Urothelium cell line (cell line): ENCODE measurements at places on chromosomes 11 and 22.

DNA sequence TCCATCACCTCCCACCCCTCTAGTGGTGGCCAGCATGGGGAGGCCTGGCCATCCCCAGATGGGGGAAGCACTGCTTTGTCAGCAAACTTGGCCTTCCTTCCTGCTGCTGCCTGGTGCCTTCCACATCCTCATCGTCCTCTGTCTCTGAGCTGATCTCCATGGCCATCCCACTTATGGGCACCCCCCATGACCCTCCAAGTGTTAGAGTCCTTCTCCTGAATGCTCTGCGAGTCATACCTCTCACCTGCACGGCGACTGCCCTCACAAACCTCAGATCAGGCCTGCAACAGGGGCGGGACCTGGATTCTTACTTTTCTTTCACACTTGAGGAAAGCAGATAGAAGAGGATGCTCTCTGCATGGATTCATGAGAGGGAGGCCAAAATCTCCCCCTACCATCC lies 24.0 kb downstream of the POU2AF1 start:
- DNase-seq, result no peak

- no peak for DNase-seq
Measured at GRCh38 chr11:13429836-13430235, 33.2 kb downstream of the BTBD10 start.

GRCh38 chr22:25359601-25360261 lies 140.3 kb downstream of the CRYBB2 start:
- no peak for DNase-seq

DNA sequence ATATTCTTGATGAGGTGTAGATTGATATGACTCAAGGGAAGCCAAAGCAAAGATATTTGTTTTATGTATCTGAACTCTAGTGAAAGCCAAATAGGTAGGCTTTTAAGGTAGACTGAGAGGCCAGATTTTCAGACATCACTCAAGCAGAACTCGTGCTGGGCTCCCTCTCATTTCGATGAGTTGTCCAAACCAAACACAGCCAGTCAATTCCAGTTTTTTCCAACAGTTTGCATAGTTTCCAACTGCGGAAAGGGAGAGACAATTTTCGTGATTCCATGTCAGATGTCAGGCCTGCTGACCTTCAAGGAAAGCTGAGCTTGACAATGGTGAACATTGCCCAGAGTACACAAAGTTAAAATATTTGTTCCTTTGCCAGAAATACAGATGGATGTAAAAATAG lies 110.9 kb upstream of the MPPED2 start:
- DNase-seq, result no peak

- DNase-seq, result no peak
Measured at GRCh38 chr11:59607703-59608454, 7.7 kb downstream of the OSBP start.
